T-helper 22 cell (primary cell): ENCODE measurements at places on chromosomes 2 and 18.

DNA sequence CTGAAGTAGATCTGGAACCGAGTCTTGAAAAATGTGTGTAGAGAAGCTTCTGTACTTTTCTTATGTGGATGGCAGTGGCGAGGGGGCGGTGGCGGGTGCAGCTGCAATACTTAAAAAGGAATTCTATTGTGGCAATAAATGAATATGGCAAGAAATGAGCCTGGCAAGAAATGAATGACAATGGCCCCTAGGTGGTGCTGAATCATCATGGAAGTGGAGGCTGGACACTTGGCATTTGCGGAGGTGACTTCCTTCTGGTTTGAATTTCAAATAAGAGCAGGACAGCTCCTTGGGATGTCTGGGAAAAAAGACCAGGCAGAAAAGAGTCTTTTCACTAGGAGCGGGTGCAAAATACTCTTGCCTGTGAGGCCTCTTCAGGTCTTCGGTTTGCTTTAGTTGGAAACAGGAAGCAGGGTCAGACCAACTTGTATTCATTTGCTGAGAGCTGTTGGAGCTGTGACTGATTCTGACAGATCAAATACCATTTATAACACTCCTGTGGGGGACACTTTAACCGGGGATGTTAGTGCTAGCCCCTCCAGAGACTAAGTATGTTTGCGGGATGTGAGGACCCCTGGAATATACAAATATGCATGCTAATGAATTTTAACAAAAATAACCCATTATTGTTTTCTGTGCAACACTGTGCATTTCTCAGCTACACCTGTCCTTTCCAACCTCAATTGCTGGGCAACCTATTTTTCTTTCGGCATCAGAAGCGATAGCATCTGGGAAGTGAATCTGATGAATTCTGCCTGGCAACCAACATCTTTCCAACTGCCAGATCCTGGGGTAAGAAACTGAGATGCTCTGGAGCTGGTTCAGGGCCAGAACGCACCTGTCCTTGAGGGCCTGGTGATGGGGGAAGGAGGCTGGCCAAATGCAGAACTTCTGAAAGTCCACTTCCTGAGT, 35.4 kb downstream of the FASTKD2 start:
- no peak for DNase-seq

GRCh38 chr2:75772908-75773630, 62.4 kb upstream of the GCFC2 start:
- no peak for DNase-seq

DNA sequence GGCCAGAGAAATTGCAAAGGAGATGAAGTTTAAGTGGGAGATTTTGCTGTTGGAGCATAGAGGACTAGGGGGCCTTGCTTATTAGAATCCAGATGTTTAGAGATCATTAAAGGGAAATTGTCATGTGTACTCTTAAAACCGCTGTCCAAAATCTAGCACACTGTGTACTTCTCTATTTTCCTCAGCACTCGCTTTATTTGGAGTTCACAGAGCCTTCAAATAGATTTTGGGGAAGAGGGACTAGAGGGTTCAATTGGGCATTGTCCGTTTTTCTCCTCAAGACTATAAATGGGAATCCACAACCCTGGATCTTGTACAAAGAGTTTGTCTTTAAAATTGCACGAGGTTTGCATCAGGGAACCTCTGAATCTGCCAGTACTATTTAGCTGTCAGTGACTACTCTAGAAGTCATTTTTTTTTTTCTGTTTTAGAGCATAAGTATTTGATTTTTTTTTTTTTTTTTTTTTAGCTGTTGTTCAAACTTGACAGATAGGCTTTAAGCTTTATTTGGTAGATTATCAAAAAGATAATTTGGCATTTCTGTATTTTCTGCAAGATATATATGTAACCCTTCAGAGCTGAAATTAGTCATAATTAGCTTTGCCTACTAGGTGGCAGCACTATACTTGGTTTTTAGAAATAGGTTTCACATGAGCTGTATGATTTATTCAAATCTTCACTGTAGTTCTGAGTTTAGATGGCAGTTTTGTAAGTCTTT, 14.2 kb downstream of the PMS1 start:
- no peak for DNase-seq

DNA sequence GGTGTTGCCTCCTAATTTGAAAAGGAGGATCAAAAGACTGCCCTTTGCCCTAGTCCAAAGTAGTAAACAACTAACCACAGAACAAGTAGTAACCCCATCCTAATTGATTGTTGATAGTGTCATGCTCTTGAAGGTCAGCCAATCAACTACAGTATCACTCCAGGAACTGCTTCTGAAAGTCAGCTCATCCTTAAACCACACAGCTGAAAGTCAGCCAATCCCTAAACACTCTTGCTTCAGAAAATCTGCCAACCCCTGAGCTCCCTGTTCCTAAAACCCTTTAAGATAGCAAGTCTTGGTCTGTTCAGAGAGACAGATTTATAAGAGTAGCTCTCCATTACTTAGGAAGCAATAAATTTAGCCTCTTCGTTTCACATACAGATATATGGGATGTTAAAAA, 51.6 kb upstream of the CPO start:
- no peak for DNase-seq

DNA sequence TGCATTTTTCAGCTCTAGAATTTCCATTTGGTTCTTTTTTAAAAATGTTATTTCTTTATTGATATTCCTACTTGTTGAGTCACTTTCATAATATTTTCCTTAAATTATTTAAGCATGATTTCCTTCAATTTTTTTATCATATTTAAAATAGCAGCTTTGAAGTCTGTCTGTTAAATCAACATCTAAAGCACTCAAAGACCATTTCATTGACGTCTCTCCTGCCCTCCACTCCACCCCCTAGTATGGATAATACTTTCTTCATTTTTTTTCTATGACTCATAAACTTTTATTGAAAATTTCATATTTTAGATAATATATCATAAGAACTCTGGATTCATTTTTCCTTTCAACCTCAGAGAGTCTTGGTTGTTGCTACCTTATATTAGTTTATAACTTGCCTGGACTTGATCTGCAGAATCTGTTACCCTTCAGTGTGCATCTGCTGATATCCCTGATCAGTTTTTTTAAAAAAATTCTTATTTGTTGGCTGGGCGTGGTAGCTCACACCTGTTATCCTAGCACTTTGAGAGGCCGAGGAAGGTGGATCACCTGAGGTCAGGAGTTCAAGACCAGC, 59.0 kb upstream of the ZNF396 start:
- DNase-seq: no peak

DNA sequence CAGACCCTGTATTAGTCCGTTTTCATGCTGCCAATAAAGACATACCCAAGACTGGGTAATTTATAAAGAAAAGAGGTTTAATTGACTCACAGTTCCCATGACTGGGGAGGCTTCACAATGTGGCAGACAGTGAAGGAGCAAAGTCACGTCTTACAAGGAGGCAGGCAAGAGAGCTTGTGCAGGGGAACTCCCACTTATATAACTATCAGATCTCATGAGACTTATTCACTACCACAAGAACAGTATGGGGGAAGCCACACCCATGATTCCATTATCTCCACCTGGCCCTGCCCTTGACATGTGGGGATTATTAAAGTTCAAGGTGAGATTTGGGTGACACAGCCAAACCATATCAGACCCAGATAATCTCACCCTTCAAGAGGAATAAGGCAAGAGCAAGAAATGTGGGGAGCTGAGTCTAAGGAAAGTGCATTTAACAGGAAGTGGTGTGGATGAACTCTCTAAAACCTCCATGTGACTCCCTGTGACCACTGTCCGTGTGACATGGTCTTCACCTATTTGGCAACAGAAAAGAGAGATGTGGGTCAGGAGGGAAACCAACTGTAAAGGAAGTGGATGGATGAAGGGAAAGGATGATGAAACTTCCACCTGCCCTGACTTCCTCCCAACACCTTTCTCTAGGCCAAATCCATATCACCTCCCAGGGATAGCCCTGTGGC, 110.6 kb downstream of the ATL2 start:
- no peak for DNase-seq

- no peak for DNase-seq
These were observed 261.5 kb downstream of the PTGR3 start for GRCh38 chr18:74947417-74947816.

- DNase-seq: no peak
These were observed 201.2 kb downstream of the LRP1B start for GRCh38 chr2:141929331-141930252.

GRCh38 chr2:217880287-217880889, 122.4 kb downstream of the TNS1 start:
- no peak for DNase-seq

DNA sequence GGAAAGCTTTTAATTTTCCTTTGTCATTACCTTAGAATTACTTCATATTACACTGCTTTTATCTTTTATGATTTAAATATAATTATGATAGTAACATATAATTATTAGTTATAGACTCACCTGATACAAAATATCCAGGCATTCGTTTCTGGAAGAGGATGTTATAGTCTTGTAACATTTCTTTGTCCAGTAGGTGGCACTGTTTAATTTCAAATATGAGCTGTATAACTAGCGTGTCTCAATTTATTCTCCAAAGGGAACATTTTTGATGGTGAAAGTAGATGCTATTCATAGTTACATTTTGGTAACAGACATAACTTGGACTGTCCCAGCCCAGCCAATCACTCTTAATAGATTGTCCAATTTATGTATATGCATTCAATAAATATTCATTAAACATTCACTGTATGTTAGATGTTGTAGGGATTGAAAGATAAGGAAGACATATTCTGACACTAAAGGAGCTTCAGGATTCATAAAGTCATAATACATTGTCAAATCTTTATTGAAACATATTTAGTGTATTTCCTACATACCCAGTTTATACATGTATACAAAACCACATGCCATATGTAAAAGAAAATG, 19.2 kb downstream of the DAW1 start:
- no peak for DNase-seq

DNA sequence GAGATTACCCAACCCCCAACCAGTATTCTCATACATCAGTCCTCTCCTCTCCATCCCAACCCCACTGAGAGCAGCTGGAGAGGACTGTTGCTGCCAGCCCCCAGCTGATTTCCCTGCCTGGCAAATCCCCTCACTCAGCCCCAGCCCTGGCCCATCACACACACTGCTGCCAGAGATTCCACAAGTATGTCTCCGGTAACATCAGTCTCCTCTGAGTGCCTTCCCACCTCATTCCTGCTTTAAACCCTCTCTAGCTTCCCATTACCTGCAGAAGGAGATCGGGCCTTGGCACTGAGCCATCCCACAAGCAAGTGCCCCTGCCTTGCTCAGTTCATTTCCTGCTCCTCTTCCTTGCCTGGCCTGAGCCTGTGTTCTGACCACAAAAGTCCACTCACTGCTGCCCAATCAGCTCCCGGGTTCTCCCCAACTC, 50.6 kb upstream of the ZFP36L2 start:
- no peak for DNase-seq

- DNase-seq: no peak
These were observed 23.3 kb downstream of the SPTBN1 start for GRCh38 chr2:54479424-54479823.

GRCh38 chr2:39513641-39514094, 76.6 kb upstream of the MAP4K3 start:
- DNase-seq: no peak
